Activated naive CD4-positive, alpha-beta T cell treated with anti-CD3 and anti-CD28 coated beads, Interleukin-2, amount 50 U/mL, for 16 hours (primary cell): ENCODE measurements at places on chromosomes 5 and 9.

DNA sequence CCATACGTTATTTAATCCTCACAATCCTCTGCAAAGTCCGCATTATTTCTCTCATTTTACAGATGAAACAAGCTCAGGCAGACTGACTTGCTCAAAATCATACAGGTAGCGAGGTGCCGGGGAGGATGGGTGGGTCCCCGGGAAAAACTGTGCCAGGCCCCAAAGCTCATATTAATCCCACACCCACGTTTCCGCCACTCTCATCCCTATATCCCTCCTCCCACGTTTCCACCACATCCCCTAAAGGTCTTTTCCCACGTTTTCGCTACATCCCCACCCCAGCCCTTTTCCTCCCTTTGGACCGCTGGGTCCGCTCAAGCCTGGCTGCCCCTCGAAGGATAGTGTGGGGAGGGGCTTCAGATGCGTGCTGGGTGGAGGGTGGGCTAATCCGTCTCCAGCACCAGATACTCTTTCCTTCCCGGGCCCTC lies 434 bp upstream of the FSD1L start:
- no peak for DNase-seq

DNA sequence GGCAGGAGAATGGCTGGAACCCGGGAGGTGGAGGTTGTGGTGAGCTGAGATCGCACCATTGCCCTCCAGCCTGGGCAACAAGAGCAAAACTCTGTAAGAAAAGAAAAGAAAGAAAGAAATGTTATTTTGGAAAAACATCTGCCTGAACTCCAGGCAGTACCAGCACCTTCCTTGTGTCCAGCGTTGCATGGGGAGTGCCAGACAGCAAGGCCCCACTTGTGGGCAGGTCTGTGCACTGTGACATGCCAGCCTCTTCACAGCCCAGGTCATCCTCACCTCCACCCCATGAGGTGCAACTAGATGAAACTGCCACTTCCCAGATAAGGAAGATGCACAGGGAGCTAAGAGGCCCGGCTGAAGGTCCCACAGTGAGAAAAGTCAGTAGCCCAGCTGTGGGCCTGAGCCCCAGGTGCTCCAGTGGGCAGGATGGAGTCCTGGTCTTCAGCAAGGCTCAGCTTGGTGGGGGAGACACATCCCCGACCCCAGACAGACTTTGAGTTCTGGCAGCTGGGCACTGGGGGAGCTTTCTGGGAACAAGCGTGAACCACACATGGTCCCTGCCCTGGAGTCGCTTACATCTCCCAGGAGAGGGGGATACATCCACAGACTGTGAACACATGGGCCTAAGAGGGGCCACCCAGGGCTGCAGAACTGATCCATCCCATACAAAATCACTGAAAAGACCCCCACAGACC lies 146.9 kb upstream of the IER5L start:
- no peak for DNase-seq

DNA sequence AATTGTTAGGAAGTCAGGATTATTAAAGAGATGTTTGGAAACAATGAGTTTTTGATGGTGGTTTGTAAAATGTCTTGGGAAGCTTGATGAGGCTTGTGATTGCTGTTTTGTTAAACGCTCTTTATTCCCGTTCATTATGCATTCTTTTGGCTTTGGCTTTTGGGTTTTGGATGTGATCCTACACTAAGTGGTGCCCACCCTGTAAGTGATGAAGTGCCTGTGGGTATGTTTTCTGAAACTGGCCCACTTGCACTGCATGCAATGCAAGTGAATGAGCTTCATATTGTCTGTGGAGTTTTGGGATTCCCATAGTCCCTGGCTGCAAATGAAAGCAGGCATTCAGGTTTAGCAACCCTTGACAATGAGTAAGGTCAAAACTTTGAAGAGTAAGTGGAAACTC lies 1035.5 kb upstream of the WWC1 start:
- DNase-seq: no peak

GRCh38 chr5:81302596-81302995 lies 1.2 kb downstream of the ZCCHC9 start:
- no peak for DNase-seq

- DNase-seq: no peak
These were observed 448.6 kb upstream of the MPDZ start for GRCh38 chr9:13728131-13728530.

GRCh38 chr9:107809871-107810460 lies 320.4 kb upstream of the KLF4 start:
- DNase-seq: no peak

- DNase-seq: no peak
These were observed 255.9 kb downstream of the SAXO1 start for GRCh38 chr9:18776836-18777820.

GRCh38 chr9:90827181-90827871 lies 25.7 kb downstream of the SYK start:
- DNase-seq: no peak

DNA sequence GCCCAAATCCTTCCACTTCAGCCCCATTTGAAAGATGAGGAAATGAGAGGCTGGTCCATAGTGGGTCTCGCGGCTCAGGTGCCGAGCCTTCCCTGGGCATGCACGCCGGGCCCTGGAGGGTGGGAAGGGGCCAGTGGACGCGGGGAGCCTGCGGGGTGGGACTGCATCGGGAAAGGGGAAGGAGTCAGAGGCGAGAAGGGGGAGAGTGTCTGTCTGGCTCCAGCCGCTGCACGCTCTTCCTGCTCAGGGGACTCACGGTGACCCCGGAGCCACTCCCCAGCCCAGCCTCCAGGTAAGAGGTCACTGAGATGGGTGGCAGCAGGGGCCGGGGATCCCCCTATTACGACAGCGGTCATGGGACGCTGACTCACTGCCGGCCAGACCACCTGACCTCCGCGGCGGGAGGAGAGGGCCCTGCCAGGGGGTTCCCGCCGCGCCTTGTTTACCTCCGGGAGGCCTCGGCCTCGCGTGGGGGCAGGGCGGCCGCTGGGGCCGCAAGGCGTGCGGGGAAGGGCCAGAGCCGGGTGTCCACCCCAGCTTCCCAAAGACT lies 1.9 kb upstream of the SQSTM1 start:
- peak; percentile 72 for DNase-seq

- no peak for DNase-seq
These were observed 78.0 kb downstream of the RFX3 start for GRCh38 chr9:3447788-3448187.

DNA sequence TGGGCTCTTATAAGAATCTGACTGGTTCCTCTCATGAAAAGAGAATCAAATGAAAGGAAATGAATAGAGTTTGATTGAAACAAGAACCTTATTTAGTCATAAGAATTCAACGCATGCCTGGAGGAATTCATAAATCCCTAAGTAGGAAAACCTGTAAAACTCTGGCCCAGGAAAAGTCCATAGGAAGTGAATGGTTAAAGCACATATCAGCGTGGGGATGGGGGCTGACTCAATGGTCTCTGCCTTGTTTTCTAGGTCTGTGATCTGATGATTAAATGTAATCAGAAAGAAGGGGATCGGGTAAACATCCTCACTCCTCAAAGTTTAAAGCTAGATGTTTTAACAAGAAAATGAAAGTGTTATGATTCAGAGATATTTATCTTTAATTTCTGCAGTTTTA lies 759.4 kb upstream of the C9orf72 start:
- no peak for DNase-seq

DNA sequence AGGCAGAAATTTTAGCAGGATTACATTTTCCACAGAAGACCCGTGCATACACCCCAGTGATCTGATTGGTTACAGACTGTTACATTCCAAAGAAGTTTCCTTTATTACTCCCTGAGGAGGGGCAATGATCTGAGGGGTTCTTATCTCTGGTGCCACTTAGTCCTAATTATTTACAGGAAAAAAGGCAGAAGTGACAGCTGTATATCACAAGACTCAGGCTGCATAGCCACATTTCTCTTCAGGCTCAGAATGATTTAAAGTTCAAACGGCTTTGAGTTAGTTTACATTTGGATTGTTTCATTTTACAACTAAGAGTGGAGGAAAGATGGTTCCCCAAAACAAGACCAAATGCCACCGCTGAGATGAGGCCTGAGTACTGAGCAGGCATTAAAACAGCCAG lies 17.3 kb downstream of the NAIF1 start:
- no peak for DNase-seq

GRCh38 chr5:5139777-5140478 lies at the start of gene ADAMTS16:
TSS of gene ADAMTS16 (plus strand) at chr5:5140330. CDS start at chr5:5140468, 138 bp downstream.
- DNase-seq: no peak

GRCh38 chr9:17349831-17350230 lies 215.0 kb downstream of the CNTLN start:
- no peak for DNase-seq

DNA sequence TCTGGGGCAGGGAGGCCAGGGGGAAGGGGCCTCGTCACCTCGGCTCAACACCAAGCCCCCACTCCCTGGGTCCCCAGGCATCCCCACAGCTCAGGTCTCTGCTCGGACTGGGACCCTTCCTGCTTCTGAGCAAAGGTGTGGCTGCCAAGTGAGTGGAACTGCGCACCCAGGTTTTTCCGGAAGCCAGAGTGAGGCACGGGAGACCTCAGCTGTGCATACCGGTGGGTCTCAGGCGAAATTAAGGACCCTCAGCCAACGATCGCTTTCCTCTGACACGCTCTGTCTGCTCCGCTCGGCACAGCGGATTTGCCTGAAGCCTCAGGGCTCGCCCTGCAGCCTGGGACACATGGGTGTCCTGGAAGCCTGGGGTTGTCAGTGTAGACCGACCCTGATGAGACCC lies 41.0 kb upstream of the IRX4 start:
- no peak for DNase-seq

DNA sequence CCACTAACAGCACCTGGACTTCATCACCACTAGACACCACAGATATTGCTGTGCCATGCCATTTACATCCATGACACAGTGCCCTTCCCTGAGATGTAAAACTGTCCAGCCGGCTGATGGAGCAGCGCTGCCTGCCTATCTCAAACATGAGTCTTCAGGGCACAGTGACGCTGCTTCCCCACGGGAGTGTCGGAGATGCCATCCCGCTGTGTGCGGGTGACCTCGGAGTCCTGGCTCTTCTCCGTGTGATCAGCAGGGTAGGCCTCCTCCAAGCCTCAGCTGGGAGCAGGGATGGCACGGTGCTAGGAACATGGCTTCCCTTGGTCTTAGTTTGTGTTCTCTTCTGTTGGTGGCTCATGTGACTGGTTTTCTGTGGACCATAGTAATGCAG lies 130.3 kb upstream of the FAM120A start:
- DNase-seq: no peak

DNA sequence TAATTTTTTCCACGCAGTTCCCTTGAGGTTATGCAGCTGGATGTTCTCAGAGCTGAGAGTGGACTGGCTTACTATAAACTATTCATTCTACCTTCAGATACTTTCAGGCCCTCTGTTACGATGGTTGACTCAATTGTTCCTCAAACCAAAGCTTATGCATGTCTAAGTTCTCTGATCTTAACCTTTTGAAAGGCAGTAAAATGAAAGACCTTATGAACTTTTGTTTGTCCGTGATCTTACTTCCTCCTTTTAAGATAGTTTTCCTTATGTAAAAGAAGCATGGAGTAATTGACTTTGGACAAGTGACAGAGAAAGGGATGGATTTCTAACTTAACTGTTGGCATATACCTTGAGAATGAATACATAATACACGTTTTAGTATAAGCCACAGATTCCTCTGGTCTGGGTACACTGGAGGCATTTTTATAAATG lies 575.7 kb downstream of the PDE4D start:
- DNase-seq: no peak

DNA sequence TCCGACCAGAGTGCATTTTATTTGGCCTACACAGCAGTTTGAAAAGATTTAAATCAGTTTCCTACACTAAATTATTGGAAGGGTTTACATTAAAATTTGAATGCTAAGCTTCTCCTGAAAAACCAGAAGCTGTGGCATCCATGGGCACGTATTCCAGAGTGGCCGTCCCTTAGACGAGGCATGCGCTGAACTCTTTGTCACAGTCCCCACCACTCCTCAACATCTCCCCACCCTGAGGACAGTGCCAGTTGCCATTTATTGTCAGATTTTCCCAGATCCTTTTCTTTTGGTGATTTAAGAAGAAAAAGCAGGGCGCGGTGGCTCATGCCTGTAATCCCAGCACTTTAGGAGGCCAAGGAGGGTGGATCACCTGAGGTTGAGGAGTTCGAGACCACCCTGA lies 39.9 kb upstream of the UNC5A start:
- DNase-seq: no peak

- DNase-seq: no peak
These were observed 221.2 kb upstream of the IRX4 start for GRCh38 chr5:2103940-2104339.

GRCh38 chr9:37999588-38000189 lies 69.3 kb downstream of the SHB start:
- no peak for DNase-seq

- no peak for DNase-seq
These were observed 297.3 kb upstream of the RIOK2 start for GRCh38 chr5:97480313-97480712.
